NCI-H1417 (cell line): ENCODE measurements at places on chromosomes 4 and X.

GRCh38 chr4:183624548-183624947 lies 34.4 kb downstream of the RWDD4 start:
- DNase-seq: no peak

DNA sequence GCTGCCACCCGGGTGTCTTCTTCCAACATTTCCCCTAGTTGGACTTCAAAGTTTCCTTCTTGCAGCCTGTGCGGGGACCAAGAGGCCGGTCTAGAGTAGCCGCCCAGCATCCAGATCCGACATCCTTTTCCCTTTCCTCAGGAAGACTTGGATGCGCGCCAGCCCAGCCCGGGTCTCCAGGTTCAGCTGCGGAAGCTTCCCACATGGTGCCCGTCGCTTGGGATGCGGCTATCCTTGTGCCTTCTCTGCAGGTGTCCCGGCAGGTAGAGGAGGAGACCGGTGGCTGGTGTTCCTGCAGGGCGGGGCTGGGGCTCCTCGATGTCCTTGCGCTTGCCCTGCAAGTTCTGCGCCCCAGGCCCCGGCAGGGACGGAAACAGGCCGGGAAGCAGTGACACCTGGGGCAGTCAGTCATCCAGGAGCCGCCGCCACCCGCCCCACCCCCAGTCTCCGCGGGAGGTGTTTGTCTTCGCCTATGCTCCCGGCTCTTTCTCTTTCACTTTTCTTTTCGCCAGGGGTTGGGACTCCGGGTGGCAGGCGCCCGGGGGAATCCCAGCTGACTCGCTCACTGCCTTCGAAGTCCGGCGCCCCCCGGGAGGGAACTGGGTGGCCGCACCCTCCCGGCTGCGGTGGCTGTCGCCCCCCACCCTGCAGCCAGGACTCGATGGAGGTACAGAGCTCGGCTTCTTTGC lies at the start of gene IL15:
TSS of gene IL15 (plus strand) at position 502 of the 689 bp plus-strand sequence. CDS start 82,882 bp downstream, outside the sequence.
- DNase-seq: peak; percentile 91

GRCh38 chr4:117385526-117385925 lies 300.1 kb upstream of the TRAM1L1 start:
- no peak for DNase-seq

- peak; percentile 73 for DNase-seq
Measured at GRCh38 chrX:74536832-74537371, 77.5 kb downstream of the RLIM start.
